Kidney capillary endothelial cell (primary cell): ENCODE measurements at places on chromosomes 2 and 18.

GRCh38 chr2:105954891-105955290 lies 210.2 kb downstream of the NCK2 start:
- no peak for DNase-seq

- no peak for DNase-seq
These were observed 10.7 kb downstream of the ARID5A start for GRCh38 chr2:96547203-96547641.

DNA sequence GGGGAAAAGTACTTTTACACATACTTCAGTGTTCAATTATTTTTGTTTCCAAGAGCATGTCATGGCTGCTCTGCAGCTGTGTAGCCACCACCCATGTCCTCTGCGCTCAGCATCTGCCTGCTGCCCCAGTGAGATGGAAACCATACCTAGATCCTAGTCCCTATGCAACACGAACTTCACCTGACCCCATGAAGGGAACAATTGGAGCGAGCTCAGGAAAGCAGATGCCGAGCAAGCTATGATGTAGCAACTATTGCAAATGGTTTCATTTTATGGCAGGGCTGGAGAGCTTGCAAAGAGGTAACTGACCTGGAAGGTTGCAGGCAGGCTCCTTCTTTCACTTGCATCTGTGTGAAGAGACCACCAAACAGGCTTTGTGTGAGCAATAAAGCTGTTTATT lies 1.3 kb upstream of the CCDC141 start:
- no peak for DNase-seq

DNA sequence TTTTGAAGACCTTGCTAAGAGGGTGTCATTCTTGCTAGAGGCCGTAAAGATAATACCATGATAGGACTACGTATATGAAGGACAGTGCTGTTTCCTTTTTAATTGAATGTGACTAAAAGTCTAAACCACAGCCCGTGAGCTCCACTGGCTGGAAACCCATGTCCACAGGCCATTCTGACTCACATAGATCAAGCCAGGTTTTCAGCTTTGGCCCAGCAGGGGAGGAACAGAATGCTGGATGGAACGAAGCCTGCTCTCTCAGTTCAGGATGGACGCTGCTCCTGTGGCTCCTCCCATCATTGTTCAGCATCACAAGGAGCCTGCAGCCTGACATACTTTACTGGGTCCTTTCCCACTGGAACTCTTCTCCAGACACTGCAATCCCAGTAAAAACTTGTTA lies 47.6 kb downstream of the ALPK2 start:
- no peak for DNase-seq

- DNase-seq: no peak
These were observed at the start of gene SPHKAP for GRCh38 chr2:228181098-228182019. Gene SPHKAP, minus strand, starts transcription at chr2:228181687. Its CDS starts 89 bp downstream, at chr2:228181598.

DNA sequence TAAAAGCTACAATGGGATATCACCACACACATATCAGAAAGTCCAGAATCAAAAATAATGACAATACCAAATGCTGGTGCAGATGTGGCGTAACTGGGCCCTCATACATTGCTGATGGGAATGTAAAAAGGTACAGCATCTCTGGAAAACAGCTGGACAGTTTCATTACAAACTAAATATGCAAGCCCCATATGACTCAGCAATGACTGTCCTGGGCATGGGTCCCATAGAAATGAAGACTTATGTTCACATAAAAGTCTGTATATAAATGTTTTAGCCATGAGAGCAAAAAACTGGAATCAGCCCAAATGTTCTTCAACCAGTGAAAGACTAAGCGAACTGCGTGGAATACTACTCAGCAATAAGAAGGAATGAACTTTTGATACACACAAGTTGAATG lies 56.7 kb downstream of the ALPK2 start:
- no peak for DNase-seq

- DNase-seq: no peak
These were observed 473.0 kb downstream of the SOX11 start for GRCh38 chr2:6164986-6165747.

GRCh38 chr2:25251422-25252273 lies 83.3 kb upstream of the POMC start:
- peak; percentile 62 for DNase-seq

GRCh38 chr2:84247532-84247931 lies 211.5 kb downstream of the SUCLG1 start:
- DNase-seq: no peak

DNA sequence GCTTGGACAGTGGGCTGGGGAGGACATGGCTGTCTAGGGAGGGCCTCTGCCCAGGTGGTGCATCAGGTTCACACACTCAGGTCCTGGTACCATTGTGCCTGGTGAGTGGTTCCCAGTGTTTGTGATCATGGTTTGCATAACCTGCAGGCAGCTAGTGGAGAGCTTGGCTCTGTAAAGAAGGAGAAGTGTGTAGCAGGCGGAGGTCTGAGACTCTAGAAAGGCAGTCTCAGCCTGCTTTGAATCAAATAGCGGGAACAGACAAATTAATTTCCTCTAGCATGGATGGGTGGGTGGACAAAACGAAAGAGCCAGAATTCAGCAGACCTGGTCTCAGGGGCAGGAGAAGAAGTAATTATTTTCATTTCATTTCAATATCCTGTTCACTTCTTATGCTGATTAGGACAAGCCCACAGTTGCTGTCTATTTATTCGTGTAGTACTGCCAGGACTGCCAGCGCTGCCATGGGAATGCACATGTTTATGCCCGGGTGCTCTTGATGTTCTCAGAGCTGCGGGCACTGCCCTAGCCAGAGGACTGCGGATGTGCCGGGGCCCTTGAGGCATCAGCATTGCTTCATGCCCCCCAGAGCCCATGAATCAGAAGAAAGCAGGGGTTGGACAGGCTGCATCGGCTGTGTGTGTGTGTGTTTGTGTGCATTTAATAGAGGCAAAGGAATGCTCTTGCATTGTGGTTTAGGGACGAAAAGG lies 45.4 kb upstream of the DLX2 start:
- DNase-seq: no peak

DNA sequence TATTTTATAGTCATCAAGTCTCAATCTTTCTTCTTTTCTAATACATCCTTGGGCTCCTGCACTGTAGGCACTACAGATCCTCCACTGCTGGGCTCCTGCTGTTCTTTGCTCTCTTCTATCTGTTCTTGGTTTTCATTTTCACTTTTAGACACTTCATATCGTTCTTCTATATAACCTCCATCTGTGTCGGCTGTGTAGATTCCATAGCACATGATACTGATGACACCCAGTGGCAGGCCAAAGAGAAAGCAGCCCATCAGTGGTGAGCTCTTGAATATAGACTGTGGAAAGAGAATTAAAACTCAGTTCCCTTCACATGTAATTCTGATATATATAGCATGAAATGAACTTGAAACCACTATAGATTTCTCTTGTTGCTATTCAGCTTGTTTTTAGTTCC lies 38.0 kb downstream of the TMX3 start:
- DNase-seq: no peak

DNA sequence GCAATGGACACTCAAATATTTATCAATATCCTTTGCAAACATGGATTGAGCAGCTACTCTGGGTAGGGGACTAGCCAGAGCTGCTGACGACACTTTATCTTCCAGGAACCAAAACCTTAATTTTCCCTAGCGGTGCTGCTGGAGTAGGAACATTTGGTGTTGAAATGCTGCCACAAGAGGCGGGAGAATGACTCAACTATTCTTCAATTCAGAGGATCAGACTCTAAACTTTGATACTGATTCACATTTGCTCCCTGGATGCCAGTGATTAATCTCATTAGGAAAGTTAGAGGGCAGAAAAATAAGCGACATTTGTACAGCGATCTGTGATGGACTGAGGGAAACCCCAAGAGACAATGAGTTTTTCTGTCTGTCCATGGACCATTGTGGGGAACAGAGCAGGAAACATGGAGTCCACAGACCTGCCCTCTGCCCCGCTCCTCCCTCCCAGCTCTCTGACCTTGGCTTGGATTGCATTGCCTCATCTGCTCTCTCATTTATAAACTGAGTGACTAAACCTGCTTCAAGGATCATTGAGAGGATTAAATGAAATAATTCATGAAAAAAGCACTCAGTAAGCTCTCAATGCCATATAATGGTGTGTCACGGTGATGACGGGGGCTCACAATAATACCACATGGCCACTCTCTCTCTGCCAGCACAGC lies 12.6 kb upstream of the EPB41L3 start:
- DNase-seq: no peak

DNA sequence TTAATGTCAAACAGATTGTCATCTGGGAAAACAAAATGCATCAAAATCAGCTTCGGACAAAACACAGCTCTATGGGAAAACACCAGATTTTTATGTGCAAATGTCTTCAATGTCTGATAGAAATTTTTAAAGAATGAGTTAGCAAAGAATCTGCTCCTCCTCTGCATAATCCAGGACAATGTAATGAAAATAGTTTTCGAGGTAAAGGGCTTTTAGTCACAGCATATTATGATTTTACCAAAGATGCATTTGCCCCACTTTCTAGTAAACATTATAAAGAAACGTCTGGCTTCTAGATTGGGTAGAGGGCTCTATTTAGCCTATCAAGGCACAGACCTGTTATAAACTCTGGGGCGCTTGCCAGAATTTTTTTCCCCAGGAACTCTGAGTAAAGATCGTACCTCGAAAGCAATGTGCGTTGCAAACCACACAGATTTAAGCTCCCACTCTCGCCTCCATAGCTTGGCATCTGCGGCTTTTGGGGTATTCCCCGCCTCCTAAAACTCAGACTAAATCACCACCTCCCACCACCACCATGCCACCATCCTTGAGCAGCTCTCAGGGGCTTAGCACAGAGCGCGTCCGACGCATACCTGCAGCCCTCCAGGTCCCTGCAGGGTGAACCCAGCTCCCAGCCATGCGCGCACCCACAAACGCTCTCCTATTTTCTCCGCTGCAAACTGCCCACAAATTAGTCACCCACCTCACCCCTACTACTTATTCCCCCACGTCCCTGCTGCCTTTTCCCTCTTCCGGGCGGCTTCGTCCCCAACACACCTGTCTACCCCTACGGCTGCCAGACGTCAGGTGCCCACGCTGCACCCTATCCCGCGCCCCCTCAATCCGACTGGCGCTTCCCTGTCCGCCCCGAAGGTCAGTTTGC lies 829 bp downstream of the ACVR1C start:
- no peak for DNase-seq

GRCh38 chr18:55031576-55031975 lies 72.3 kb upstream of the CCDC68 start:
- no peak for DNase-seq

DNA sequence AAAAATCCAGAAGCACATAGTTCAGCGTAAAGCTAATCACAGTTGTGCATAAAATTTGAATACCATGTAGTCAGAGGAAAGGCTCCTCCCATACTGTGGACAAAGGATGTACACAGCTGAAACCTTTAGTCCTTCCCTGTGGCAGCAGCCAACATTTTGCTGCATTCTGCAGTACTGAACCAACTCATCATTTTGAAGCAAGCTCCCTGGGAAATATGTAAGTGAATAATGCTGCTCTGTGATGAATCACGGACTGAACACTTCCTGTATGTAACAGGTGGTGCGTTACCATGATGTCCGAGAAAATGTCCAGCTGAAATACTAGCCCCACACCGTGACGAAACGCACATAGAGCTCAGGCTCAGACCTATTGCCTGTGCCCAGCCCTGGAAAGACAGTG lies 421.1 kb upstream of the RAB12 start:
- peak; percentile 24 for DNase-seq

DNA sequence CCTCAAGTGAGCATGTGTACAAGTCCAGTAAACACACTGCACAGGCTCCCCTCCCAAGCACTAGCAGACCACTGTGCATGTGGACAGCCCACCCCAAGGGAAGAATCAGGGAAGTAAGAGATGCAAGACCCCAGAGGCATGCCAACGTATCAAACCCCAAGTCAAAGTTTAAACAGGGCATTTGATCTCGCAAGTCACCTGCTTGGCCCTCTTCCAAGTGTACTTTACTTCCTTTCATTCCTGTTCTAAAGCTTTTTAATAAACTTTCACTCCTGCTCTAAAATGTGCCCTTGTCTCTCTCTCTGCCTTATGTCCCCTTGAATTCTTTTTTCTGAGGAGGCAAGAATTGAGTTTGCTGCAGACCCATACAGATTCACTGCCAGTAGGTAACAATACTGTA lies 201.2 kb upstream of the PARD3B start:
- no peak for DNase-seq

- DNase-seq: no peak
These were observed 215.4 kb downstream of the CMPK2 start for GRCh38 chr2:6650311-6650710.

DNA sequence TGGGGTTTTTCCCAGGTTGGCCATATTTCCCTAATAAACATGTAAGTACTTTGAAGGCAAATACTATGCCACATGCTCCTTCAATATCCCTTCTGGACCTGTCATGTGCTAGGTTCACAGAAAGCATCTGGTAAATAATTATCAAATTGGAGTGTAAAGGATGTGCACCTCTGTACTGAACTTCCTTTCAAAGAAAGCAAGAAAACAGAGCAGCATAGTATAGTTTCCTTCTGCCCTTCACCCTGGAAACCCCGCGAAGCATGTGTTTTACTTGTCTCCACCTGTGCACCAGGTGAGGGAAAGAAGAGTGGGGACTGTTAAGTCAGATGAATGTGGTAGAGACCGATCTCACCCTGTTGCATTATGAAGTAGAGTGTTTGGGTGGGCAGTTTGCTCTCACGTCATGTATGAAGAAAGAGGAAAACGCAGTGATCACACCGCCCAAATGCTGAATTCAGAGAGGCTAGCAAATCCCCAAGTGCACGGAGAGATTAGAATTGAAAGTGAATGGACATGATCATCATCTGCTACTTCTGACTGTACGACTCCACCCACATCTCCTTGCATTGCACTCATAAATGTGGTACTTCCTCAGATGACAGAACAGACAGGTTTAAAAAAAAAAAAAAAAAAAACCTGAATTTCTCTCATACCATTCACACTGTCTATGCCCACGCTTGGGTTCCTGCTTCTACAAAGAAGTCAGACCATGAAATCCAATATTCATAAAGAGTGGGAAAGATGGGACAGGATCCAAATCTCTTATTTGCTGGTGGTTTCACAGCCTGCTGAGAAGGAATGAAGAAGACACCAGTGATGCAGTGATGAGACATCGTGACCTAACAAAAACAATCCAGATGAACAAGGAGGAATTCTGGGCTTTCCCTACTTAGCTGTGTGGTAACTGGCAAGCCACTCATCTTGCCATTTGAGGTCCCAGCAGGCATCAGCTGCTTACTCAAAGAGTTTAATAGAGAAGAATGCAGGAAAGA lies 448.6 kb downstream of the BCL11A start:
- no peak for DNase-seq

GRCh38 chr2:171568089-171568488 lies 45.8 kb downstream of the CYBRD1 start:
- no peak for DNase-seq

DNA sequence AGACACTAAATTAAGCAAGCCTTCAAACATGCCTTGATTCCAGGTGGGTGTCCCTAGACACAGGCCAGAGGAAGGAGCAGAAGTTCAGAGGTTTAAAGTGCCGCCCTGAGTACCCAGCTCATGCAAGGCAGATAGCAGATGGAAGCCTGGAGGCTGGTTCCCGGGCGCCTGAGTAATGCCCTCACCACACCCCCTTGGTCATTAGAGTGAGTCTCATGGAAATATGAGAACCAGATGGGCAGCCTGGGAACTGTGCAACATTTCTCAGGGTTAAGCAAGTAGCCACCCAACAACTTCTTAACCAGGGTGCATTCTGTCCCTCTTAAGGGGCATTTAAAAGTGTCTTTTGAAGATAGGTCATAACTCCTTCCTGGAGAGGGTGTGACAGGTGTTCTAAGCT lies 44.1 kb downstream of the TGFA start:
- DNase-seq: no peak
